GM18507 (cell line): ENCODE measurements at places on chromosomes 5 and 9.

- DNase-seq, result no peak
These were observed 95.9 kb upstream of the KLF4 start for GRCh38 chr9:107585465-107585864.

- no peak for DNase-seq
These were observed 189.7 kb downstream of the MEF2C start for GRCh38 chr5:88693071-88693932.

GRCh38 chr9:37445832-37446231 lies 19.4 kb downstream of the ZBTB5 start:
- no peak for DNase-seq

- DNase-seq, result no peak
These were observed 124.7 kb downstream of the FBN2 start for GRCh38 chr5:128413356-128413755.

DNA sequence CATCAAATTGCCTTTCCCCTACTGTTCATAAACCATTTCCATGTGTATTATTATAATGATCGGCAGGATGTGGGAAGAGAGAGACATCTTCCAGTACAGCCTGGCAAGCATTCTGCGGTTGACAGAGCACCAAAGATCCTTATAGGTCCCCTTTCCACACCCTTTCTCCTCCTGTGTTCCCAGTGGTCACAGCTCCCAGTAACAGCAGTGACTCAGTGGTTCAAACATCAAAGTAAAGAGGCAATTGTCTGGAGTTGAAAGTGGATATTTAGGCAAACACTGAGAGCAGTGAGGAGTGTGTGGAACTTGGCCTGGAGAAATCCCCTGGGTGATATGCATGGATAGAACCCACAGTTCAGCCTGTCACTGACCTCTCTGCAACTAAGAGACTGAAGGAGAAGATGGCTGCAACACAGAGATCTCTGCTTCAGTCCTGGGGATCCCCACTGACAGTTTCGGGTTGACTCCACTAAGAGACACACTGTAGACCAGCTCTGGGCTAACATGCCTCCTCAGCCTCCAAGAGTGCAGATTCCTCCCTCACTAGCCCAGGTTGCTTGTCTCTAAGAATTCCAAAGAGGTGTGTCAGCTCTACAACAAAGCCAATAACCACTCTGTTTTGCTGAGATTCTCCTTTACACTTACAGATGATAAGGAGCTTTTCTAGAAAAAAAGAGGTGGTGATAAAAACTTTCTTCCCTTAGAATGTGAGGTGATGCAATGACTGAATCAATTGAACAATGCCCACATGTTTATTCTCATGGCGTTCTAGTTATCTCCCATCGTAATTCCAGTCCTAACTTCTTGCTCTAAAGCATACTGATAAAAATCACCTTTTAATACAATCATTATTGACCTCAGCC lies 94.4 kb upstream of the IL6ST start:
- peak; percentile 36 for DNase-seq

- no peak for DNase-seq
These were observed 364.2 kb upstream of the PDE4D start for GRCh38 chr5:60257596-60258271.

- DNase-seq, result no peak
These were observed 346.4 kb upstream of the SLC24A2 start for GRCh38 chr9:20135119-20135697.

- DNase-seq, result no peak
These were observed 152.4 kb upstream of the PHYKPL start for GRCh38 chr5:178384816-178385495.

GRCh38 chr9:72597181-72597517 lies 75.7 kb downstream of the TMC1 start:
- no peak for DNase-seq

DNA sequence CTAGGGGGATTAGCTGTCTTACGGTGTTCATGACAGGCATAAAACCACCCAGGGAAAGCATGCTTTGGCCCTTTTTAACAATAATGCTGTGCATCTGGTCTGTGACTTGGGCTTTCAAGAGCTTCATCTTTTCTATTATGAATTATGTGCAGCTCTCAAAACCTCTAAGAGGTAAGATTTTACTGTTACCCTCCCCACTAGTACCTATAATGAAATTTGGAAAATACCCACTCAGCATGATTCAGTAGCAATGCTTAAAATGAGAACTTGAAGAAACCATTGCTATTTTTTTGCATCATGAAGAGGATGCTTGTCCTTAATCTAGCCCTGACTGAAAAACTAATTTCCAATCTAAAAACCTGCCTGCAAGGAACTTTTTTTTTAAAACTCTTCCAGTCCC lies 5.8 kb upstream of the LHFPL2 start:
- DNase-seq, result no peak

DNA sequence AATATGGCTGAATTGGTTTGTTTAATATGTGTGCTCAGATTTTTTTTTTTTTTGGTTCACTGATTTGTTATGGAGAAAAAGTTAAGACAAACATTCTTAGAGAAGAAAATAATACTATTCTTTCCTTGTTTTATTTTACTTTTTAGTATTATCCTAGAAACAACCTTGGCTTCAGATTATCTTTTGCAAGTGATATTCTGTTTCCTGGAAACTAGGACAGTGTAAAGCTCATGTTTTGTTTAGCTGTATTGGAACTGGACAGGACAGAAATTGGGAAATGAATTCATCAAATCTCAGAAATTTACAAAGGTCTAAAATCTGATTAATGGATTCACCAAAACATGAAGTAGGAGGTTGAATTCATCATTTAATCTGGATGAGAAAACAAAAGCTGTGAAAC lies 130.5 kb downstream of the FBXL7 start:
- DNase-seq, result no peak
